Mesenteric fat pad (tissue), 1 donor: ENCODE measurements at places on chromosomes 11 and 22. TPM values are rescaled to one million over a fixed set of nuclear protein-coding genes. Genes with fewer than 3 reads are reported as not detected.

GRCh38 chr11:76554767-76555166 lies 109.9 kb downstream of the EMSY start:
- no peak for DNase-seq

The RPS6KB2 gene
- total RNA-seq: 32.4 TPM

DNA sequence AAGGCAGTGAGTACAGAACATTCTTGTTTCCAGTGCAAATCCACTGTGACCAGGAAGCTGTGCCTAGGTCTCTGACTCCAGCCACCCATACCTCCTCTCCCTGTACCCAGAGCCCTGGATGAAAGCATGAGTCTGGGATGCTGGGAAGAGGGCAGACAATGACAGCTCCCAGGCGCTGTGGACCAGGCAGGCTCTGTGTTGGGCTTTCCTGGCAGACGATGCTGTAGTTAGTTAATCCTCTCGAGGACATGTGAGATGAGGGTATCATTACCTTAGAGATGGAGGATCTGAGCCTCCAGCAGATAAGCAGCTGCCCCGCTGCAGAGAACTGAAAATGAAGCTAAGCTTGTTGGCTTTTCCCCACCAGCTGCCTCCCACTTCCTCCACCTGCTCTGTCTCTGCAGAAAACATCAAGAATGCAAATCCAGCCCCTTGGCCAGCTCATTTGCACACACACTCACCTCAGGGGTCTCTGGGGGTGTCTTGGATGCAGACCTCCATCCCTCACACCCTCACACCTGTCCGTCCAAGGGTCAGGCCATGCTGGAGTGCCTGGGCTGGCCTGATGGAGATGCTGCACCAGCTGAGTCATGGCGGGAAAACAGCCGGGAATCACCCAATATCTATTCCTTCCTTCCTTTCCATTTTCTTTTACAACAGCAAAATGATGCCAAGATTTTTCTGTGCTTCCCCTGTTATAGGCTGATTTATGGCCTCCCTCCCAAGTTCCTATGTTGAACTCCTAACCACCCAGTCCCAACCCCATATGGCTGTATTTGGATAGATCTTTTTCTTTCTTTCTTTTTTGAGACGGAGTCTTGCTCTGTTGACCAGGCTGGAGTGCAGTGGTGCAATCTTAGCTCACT lies 94.9 kb upstream of the SEPTIN5 start:
- DNase-seq: no peak

DNA sequence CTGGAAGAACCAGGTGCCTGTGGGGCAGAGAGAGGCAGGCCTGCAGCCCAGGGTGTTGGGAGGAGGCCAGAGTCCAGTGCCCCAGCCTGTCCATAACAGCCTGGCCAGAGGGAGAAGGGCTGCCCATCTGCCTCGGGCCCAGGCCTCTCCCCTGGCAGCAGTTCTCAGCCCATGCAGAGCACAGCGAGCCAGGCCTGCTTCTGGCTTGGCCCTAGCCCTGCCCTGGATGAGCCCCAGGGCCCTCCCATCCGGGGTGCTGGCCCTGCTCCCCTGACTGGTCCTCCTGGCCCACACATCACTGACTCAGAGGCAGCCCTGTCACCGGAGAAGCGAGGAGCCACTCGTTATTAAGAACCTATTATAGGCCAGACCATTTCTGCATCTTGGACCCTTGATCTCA lies 19.7 kb upstream of the MYRF start:
- no peak for DNase-seq

The OR5I1 gene
- total RNA-seq: not detected

DNA sequence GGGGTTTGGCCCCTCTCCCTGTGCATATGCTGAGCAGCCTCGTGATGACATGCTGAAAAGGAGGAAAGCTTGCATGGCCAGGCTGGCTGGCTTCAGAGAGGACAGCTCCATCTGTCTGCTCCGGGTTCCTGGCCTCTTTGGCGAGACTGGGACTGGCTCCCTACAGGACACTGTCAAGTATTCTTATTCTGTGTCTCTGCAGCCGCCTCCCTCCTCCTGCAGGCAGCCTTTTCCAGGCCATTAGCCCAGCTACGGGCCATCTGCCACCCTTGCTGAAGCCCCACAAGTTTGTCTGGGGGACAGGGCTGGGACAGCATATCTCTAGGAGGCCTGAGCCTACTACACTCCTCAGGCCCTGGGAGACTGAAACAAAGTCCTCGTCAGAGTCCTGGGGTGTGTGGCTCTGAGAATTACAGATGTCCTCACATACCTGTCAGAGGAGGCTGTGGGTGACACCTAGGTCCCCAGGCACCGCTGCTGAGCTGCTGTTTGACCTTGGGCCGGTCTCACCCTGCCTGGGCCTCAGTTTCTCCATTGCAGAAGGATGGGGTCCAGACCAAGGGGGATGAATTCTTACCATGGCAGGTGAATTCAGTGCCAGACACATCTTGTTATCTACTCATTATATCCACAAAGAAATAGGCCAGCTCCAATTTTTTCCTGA lies 11.0 kb downstream of the MRGPRG start:
- no peak for DNase-seq

DNA sequence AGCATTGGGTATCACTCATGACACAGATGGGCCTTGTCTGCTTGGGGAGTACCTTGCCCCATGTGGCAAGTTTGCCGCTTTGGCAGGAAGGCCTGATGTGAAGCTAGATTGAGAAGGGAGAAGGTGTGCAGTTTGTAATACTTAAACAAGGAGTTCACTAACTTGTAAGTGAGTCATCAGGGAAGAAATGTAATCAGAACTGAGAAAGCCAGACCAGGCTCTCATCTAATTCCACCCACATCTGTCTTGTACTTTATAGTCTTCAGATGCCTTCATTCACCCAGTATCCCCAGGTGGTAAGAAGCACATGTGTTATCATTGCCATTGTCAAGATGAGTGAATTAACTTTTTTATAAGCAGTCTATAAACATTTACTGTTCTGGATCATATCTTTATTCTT lies 116.0 kb upstream of the DDI1 start:
- DNase-seq: no peak

DNA sequence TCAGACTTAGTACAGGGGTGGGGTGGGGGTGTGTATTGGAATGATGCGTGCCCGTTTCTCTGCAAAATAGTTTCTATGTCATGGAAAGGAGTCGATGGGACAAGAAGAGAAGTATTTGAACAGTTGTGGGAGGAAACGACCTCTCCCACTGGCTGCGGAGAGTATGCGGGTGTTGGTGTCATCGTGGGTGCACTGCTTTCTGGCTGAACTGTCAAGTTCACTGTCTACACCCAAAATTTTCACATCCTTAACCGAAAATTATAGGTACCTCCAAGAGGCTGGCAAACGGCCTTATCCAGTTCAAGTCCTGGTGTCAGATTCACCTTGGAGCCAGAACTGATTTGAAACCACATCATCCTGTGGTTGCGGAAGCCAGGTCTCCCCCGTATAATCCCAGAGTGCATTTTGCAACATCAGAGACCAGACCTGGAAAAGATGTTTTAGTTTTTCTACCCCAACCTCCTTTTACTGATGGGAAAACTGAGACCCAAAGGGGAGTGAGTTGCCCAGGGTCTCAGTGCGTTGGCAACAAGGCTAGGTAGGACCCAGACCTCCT lies 497 bp upstream of the SSRP1 start:
- DNase-seq: no peak

DNA sequence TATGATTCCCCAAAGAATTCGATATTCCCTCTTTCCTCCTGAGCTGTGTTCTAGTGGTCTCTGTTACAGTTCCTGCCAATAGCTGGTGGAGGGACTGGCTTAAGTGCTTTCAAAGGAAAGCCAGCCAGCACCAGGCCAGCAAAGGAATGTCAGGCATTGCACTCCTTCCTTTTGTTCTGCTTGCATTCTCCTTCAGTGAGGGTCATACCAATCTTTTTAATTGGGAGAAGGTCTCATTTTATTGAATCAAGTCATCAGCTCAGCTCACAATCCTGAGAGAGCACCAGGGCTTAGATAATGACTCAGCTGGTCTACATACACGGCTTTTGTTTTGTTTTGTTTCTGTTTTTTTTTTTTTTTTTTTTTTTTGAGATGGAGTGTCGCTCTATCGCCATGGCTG lies 222.9 kb downstream of the NAV2 start:
- DNase-seq: no peak
